CD4-positive, alpha-beta T cell treated with Interleukin-17A for 1 hour (primary cell): ENCODE measurements at places on chromosomes 3 and 15.

GRCh38 chr3:182436547-182436946 lies 356.8 kb upstream of the ATP11B start:
- DNase-seq: no peak

GRCh38 chr3:77475507-77475906 lies 435.6 kb downstream of the ROBO2 start:
- no peak for DNase-seq

DNA sequence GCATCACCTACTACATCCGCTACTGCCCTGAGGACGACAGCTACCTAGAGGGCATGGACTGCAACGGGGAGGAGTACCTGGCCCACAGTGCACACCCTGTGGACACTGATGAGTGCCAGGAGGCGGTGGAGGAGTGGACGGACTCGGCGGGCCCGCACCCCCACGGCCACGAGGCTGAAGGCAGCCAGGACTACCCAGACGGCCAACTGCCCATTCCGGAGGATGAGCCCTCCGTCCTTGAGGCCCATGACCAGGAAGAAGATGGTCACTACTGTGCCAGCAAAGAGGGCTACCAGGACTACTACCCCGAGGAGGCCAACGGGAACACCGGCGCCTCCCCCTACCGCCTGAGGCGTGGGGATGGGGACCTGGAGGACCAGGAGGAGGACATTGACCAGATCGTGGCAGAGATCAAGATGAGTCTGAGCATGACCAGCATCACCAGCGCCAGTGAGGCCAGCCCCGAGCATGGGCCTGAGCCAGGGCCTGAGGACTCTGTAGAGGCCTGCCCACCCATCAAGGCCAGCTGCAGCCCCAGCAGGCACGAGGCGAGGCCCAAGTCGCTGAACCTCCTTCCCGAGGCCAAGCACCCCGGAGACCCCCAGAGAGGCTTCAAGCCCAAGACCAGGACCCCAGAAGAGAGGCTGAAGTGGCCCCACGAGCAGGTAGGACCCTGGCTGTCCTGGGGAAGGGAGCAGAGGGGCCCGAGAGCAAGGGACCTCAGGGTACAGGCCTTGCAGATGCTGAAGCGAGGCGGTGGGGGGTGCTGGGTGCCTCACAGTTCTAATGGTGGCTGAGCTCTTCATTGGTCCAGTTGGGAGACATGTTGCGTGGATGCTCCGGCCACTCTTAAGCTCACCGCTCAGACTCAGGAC lies 168.6 kb downstream of the APBA2 start:
- no peak for DNase-seq

DNA sequence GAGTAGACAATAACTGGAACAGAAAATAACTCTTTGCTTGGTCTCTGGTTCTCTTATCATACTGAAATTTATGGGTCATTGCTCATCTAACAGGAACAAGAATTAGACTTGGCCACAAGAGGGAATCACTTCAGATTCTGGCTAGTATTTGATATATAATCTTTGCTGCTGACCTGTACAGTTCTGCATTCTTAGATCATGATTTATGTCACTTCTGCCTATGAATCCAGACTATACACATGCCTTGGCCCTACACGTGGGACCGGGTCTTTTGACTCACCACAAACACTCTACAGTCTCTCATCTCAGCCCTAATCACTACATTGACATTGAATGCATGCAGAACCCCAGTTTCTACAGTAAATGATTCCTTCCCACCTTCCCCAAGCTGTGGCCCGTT lies 162.5 kb upstream of the SOX2 start:
- DNase-seq: no peak

- no peak for DNase-seq
Observed at GRCh38 chr3:99319450-99319849, 318.9 kb upstream of the COL8A1 start.

GRCh38 chr15:96701443-96701842 lies 370.9 kb downstream of the NR2F2 start:
- no peak for DNase-seq

- DNase-seq: no peak
Observed at GRCh38 chr3:104554425-104554824, 812.3 kb upstream of the ALCAM start.

DNA sequence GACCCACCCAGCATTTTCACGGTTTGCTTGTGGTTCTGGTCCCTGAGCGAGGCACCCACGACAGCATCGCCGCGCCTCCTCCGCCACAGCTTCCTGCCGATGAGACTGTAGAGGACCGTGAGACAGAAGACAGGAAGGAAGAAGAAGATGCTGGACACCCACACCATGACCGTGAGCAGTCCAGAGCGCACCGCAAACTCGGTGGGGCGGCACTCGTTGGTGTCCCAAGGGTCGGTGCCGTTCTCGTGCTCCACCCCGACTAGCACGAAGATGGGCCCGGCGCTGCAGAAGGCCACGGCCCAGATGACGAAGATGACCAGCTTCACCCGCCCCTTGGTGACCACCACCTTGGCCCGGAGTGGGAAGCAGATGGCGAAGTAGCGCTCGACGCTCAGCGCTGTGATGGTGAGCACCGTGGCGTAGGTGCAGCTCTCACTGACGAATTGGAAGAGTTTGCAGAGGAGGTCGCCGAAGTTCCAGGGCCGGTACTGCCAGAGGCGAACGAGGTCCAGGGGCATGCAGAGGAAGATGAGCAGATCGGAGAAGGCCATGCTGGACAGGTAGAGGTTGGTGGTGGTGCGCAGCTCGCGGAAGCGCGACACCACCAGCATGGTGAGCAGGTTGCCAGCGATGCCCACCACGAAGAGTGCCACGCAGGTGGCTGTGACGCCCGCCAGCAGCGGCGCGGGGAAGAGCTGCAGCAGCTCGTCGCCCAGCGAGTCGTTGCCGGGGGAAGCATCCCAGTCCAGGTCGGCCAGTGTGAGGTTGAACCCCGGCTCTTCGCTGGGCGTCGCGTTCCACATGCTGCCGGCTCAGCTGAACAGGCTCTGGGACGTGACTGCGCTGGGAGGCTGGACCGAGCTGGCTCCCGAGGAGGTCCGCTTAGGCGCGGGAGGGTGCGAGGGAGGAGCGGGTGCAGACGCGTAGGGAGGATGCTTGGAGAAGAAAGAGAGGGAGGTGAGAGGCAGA lies at the start of gene GHSR:
Gene GHSR (minus strand): TSS at position 846 of the 969 bp plus-strand sequence. CDS start 43 bp downstream, at position 803.
- DNase-seq: peak; percentile 16

DNA sequence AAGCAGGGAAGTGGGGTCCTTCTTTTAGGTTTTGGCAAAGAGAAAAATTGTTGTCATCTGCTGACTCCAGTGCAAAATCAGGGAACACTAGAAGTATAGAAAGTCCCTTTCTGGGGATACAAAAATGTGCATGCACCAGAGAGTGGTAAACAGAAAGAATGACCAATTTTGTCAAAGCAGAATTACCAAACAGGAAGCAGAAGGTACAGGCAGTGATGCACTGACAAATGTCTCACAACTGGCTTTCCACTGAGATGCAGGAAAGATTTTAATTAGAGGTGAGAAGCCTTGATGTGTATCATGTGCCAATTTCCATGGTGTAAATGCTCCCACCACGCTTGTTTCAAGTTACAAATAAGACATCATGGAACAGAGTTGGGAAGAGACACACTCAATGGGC lies 66.0 kb downstream of the TRIM69 start:
- no peak for DNase-seq

GRCh38 chr15:31485911-31486461 lies 159.4 kb downstream of the KLF13 start:
- DNase-seq: no peak

- peak; percentile 51 for DNase-seq
Observed at GRCh38 chr3:119810018-119810435, 28.1 kb downstream of the NR1I2 start.

DNA sequence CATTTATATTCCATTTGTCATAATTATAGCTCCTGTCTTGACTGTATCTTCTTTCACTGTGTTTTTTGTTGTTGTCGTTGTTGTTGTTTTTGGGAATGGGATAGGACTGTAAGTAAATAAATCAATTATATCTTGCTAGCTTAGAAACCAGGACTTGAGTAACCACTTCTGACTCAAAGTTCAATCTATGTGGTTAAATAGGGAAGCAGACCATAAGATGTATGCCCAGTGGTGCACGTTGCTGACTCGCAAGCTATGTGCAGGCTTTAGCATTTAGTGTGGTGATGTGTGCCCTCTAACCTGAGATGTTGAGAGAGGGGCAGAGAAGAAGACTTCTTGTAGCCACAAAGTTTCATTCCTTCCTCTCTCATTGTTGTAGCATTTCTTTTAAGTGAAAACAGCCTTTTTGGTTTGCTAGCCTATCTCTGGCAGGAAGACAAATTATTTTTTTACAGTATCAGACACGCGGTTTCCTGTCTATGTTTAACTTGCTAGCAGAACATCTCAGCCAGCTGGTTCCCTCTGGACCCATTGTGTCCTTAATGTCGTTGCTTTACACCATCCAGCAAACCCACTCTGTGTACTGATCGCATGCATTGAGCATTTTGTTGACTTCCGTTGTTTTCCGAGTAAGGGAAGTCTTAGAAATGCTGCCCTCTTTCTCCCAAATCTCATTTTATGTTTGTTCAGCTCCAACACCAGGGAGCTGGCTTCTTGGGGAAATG lies 52.1 kb downstream of the TGFBR2 start:
- peak; percentile 74 for DNase-seq

DNA sequence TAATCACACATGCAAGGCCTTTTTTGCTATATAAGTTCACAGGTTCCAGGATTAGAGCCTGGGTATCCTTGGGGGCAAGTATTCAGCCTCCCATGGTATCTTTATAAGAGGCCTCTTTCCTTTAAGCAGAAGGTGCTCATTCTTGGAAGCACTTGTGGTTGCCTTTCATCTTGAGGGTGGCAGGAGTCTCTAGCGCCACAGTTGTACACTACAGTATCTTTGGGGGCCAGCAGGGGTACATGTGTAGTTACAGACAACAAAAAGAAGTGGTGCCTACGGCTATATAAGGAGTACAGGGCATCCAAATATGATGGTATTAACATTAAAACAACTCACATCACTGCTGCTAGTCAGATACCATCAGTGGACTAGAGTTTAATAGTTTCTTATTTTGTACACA lies 62.1 kb downstream of the CCR1 start:
- no peak for DNase-seq

GRCh38 chr3:113660458-113660857 lies 36.0 kb downstream of the USF3 start:
- DNase-seq: no peak

- DNase-seq: no peak
Observed at GRCh38 chr3:170689893-170690660, 104.2 kb upstream of the SLC7A14 start.

DNA sequence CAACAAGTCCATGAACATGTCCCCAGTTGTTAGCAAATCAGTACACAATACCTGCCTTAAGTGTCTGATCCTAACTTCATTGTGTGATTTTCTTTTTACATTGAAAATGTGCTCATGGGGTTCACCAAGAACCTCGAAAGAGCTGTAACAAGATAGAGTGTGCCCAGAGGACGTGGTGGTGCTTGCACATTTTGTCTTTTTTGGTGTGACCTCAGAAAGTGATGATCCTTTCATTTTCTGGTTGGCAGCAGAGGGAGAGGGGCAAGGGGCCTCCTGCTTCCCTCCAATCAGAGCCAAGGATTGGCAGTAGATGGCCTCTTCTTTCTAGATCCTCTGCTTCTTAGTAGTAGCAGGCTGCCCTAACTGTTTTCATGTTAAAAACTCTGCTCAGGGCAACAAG lies 176.4 kb downstream of the OPA1 start:
- DNase-seq: no peak

DNA sequence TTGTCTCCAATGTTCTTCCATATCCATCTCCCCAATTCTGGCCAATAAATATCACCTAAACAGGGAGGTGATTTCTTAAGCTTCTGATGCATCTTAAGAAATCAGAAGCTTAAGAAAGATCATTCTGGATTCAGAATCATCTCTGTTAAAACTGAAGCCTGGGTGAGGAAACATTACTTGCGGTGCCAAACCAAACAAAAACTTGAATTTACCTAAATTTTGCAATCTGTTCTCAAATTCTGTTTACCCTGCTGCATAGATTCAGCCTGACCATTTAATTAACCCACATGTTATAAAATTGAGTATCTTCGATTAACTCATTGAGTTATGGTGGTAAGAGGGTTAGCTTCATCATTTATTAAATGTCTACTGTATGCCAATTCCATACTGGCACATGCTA lies 204.4 kb upstream of the ZNF385D start:
- DNase-seq: no peak

DNA sequence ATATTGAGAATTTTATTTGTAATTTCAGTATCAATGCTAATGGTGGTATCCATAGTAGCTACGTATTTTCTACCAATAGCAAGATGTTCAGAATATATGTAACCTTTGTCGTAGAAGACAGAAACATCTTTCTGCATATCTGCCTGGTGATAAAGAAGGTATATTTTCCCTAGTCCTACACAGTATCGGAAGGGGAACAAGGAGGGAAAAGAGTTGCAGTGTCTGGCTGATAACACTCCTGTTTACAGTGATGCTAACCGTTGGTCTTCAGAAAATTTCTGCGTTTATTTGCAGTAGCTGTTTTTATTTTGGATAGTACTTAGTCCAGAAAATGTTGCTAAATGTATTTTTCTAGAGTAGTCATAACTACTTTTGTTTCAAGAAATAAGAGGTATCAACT lies 25.2 kb downstream of the TSC22D2 start:
- no peak for DNase-seq

- DNase-seq: peak; percentile 16
Observed at GRCh38 chr3:153442799-153443487, 280.9 kb downstream of the RAP2B start.

DNA sequence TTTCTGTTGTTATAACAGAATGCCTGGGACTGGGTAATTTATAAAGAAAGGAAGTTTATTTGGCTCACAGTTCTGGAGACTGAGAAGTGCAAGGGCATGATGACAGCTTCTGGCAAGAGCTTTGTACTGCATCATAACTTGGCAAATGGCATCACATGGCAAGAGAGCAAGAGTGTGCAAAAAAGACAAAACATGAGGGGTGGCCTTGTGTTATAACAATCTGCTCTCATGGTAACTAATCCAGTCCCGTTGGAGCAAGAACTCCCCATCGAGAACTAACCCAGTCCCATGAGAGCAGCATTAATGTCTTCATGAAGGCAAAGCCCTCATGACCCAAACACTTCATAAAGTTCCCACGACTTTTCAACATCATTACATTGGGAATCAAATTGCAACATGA lies 23.2 kb downstream of the SCN11A start:
- DNase-seq: no peak
